ENCODE measurements at places on chromosomes 5 and 9.
A peak's percentile ranks its signal among the peaks of the same experiment; 100 is the strongest.

DNA sequence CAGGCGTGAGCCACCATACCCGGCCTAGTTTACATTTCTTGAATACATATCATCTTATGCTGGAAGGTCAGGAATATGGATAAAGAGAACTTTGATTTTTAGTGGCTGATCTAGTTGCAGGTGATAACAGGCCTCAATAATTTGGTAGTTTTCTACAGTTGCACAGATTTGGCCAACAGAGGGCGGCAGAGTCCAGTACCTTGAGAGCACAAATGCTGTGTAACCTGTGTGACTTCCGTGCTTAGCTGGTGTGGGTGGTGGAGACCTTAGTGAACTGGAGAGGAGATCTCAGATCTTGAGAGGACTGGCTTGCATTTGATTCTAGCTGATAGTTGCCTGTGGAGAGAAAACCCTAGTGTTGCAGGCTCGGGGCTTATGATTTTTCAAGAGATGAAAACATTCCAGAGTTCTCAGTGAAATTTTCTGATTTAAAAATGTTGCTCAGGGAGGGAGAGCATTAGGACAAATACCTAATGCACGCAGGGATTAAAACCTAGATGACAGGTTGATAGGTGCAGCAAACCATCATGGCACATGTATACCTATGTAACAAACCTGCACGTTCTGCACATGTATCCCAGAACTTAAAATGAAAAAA, 17.4 kb upstream of the GPR151 start:
- peak; percentile 84 for DNase-seq

GRCh38 chr5:147437161-147437596, 72.7 kb downstream of the DPYSL3 start:
- DNase-seq = no peak

DNA sequence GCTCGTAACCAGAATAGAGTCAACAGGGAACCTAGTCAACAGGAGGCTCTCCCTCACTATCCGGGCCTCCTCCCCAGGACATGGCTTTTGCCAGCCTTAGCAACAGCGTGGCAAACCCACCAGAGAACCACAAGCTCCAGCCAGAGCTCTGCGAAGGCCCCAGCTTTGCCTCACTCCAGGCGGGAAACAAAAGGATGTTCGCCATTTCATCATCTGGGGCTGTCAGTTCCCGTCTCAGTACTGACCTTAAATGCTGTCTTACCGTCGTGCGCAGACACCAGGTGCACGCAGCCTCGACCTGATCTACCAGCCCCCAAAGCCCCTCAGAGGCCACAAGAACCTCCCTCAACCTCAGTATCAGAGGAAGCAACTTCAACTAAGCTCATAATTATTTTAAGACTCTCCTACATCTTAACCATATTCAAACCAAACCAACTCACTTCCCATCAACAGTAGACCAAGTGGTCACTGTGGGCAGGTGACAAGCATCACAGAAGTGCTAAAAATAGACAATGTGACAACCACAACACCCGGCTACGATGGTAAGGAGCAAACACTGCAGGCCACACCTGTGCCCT, 71.4 kb downstream of the SEMA4D start:
- DNase-seq = peak; percentile 83

- DNase-seq = no peak
Observed at GRCh38 chr9:38051780-38052546, 17.1 kb downstream of the SHB start.

DNA sequence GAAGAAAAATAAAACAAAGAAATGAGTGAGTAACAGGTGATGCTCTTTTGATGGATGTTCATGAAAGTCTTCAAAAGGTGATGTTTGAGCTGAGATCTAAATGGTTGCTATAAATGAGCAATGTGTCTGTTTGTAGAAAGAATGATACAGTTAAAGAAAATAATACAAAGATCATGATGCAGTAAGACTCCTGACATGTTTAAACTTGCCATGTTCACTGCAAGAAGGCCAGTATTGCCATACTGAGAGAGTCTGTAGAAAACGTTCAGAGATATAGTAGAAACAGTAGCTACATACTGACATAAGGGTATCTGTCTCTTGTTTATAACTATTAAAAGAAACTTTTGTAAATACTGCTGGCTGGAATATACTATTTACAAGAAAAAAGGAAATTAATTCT, 1609.2 kb upstream of the ACO1 start:
- no peak for DNase-seq

GRCh38 chr5:74865804-74866595, at the start of gene FAM169A:
TSS of gene FAM169A (minus strand) at chr5:74866387. CDS start at chr5:74841676, 24,711 bp downstream.
- DNase-seq = peak; percentile 36

- DNase-seq = peak; percentile 39
Observed at GRCh38 chr5:57181154-57181553, 7.3 kb downstream of the GPBP1 start.

DNA sequence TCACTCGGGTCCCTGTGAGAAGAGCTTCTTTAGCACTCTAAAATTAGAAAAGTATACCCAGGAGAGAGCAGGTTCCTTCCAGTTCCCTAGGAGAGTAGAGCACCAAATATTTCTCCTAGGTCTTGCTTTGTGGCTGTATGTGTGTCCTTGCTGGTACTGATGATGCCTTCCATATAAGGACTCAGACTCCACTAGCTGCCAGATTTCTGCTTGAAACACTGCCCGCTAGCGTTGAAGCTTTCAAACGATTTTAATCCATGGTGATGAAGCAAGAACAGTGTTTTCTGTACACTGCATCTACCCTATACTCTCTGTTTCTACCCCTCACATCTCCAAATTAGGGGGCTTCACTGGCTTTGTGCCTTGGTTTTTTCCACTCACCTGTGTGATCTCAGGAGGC, 2.4 kb upstream of the SMC2 start:
- DNase-seq = peak; percentile 27

GRCh38 chr5:109225716-109226625, 183.8 kb downstream of the PJA2 start:
- no peak for DNase-seq

- DNase-seq = no peak
Observed at GRCh38 chr5:141703133-141703561, 21.1 kb upstream of the ARAP3 start.

DNA sequence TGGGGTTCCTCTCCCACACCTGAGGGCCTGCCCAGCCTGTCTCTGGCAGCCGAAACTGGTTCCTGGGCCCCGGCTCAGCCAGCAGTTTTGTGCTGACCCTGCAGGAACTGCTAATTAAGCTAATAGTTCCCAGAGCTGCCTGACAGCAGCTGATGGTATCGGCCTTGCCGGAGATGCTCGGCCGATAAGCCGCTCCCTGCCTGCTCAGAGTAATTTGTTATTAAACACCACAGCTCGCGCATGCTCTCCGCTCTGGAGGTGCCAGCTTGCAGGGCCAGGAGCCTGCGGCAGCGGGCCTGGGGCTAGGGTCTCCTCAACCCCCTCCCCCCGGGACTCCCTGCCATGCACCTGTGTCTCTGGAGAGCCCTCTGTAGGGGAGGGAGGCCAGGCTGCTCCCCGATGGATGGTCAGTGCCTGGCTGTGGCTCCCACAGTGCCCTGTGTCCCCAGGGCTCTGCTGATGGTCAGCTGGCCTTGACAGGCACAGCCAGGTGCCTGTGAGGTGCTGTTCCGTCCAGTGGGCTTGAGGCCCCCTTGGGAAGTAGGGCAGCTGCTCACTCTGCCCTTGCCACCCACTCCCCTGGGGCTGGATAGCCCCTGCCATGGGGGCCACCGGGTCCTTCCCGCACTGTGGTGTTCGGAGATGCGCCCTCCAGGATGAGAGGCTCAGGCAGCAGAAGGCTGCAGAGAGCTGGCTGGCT, 41.7 kb downstream of the RXRA start:
- DNase-seq = no peak

DNA sequence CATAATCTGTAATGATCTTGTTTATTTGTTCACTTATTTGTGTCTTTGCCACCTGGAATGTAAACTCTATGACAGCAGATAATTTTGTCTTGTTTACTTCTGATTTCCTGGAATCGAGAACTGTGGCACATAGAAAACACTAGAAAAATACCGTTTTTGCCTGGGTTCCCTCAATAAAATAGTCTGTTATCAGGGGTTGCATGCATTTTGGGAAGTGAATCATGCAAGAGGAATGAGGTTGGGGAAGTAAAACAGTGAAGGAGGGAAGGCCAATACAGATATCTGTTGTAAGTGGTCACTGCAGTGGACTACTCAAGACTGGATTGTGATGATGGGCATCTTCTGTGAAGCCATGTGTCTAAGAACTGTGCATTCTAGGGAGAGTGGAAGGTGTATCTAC, 45.2 kb upstream of the IL6ST start:
- no peak for DNase-seq

DNA sequence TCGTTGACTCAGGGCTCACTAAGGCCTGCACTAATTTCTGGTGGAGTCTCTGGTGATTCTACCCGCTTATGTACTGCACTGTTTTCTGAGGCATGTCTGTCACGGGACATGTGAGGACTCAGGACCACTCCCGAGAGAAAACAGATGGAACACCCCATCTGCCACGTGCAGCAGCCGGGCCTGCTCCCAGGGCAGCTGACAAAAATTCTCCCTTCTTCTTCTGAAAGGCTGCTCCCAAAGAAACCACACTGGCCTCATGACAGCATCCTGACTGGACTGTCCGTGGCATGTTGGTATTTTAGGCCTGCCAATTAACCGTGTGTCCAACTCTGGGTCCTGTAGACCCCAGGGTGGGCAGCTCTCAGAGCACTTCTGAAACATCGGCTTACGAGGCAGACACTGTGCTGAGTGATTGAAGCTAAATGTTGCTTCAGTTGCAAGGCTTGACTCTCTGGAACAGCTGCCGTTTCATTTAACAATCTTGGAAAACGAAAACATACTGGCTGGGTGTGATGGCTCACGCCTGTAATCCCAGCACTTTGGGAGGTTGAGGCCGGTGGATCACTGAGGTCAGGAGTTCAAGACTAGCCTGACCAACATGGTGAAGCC, 39.0 kb downstream of the FAM240B start:
- no peak for DNase-seq

DNA sequence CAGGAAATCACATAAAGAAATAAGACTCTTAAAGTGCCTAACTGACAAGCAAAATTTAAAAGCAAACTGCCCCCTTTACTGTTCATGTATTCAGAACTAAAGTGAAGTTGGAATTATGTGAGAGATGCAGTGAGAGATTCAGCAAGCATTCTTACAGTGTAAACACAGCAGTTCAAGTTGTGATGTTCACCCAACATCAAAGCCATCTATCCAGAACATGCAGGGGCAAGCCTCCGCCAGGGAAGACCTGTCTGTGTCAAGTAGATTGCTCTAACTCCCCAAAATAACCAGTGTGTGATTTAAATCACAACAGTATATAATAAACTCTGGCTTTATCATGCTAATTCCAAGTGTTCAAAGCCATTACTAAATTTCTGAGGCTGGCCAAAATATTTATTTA, 233.3 kb downstream of the BNC2 start:
- no peak for DNase-seq

DNA sequence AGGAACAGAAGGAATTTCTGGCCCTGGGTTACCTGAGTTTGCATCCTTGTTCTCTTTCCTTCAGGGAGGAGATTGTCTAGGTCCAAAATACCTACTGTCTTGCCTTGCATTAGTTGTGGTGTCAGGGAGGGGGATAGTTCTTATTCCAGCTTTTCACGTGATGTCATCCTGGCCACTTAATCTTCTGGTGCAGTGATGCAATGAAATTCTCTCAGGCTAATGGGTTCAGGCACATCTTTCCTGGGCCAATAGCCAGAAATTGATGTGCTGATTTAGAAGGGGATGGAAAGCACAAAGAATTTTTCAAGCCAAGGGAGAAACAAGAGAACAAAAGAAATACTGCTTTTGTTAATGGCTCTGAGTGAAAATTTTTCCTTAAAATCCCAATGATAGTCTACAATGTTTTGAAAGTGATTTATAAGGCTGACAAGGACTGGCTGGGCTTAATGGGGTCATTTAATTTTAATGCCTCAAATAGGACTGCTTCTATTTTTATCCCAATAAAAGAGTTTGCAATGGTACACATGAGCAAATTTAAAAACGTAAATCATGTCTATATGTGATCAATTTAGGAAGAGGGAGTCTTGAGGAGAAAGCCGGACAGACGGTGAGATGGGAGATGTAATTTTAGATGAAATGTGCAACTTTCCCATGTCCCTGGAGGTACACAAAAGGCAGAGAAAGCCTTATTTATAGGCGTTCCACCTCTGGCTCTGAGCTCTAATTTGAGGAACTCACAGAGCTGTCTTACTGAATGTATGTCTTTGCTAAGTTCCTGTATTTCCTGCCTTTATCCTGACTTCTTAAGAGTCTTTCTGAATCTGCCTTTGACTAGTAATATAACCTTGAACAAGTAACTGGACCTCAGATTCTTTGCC, 89.3 kb upstream of the SV2C start:
- no peak for DNase-seq

DNA sequence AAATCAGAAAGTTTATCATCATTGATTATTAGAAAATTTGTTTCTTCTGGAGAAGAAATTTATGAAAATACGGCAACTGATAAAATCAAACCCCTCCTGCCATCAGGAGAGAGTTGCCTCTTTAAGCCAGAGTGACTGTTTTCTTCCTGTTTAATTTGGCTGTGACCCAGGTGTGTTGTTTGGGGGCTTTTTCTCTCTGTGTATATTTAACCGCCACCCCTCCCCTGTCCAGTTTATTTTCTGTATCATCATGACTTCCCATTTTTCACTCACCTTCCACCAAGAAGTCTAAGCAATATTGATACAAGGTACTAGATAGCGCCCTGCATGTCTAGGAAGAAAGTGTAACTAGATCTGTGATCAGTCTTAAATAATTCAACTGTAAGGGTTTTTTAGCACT, 50.1 kb downstream of the FAM78A start:
- no peak for DNase-seq

DNA sequence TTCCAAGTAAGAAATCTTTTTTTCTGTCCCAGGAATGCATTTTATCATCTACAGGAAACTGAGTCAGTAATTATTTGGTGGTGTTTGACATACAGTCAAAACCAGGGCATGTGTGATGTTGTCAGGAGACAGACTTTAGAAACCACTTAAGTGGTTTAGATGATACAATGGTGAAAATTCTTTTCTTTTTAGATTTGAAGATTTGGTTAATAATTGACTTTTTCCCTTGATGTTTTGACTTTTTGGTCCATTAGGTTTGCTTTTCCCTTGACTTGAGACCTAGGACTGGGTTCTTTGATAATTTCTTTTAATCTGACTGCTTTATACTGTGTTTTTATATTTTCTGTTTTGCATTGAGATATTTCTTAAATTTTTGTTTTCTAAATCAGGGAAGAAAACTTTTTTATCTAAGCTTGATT, 85.2 kb downstream of the RASGRF2 start:
- no peak for DNase-seq

DNA sequence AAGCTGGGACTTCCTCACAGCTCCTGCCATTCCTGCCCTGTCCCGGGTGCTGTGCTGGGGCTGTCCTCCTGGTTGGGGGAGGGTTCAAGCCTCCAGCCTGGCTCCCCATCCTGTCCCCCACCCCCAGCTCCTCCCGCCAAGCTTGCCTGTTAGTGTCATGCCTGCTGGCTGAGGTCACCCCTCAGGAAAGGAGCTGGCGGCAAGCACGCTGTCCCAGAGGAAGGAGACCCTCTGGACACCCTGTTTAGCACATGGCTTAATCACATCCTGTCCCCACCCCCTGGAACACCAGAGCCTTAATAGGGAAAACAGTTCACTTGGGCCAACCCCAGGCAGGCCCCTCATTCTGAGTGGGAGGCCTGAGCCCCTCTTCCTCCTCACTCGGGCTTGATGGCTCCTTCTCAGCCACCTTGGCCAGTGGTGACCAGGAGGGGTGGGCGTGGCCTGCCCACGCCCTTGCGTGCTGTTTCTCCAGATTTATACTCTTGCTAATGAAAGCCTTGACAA, 9.2 kb upstream of the PHYHD1 start:
- no peak for DNase-seq

- DNase-seq = no peak
Observed at GRCh38 chr5:23216345-23216744, 291.1 kb upstream of the PRDM9 start.

GRCh38 chr5:150505041-150505511, 2.9 kb upstream of the NDST1 start:
- no peak for DNase-seq

All from activated CD4-positive, alpha-beta T cell treated with anti-CD3 and anti-CD28 coated beads, Interleukin-10, Interleukin-2, amounts not matched to agents 100 ng/mL and 50 ng/mL, durations not matched to agents 16 hours and 8 hours (primary cell).